NCI-H187 treated with DMSO at 0.1 percent for 48 hours (cell line): ENCODE measurements at places on chromosomes 6 and 20.

DNA sequence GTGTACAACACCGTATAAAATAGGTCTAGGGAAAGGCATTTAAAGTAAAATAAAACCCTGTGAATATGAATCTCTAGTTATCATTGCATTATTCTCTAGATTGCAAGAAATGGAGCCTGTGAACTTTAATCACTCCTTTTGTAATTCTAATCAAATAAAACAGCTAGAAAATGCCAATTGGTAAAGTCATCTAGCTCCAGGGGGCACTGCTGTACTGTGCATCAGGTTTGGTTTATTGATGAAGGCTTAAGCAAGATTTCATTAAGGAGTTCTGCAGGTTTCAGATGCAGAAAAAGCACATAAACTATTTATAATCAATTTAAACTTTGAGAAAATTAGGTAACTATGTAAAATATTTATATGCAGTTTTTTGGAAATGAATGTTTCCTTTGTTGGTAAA is 645.0 kb downstream of the PHF3 start:
- no peak for DNase-seq

DNA sequence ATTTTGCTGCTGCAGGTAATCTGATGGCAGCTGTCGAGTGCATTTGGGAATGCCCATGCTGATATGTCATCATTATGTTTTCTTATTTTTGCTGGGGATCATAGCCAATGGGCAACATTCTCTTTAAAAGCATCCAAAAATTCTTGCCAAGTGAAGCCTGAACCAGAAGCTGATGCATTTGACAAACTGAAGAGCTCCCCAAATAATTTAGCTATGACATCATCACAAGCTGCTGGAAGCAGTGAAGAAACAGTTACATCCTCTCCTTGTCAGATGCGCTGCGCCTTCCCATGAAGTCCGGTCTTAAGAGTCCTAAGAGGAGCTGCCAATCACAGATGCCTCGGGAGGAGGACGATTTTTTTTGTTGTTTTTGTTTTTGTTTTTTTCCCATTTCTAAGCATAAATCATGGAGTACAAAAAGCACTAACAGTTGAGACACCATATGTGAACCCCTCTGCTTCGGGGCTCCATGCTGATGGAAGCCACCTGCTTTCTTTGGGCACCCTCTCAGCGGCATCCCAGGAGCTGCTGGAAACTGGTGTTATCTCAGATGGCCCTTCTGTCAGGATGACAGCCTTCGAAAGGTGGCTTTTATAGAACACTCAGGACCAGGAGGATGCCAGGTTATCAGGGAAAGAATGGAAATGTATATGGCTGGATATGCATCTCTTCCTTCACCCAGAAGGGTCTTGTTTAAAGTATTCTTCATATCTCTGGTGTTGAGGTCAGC is 56.1 kb upstream of the FOXQ1 start:
- no peak for DNase-seq

DNA sequence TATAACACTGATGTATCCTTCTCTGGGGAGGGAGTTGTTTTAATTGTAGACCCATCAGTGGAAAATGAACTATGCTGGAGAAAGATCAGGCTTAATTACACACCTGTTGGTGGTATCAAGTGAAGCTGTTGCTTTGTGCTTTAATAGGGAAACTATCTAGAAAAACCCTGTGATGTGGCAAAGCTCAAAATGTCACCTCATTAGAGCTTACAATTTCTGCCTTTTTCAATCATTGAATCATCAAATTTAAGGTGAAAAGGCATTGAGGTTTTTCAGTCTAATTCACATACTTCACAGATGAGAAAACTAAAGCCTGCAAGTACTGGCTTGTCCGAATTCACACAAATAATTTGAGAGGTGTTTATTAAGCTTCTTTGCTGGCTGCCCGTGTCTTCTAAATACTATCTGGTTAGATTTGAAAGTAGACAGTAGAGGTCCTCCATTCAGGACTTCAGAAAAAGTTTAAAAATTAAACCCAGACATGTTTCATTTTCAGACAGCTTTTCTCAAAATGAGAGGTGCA is 143.3 kb upstream of the MAP3K7 start:
- DNase-seq, result no peak

DNA sequence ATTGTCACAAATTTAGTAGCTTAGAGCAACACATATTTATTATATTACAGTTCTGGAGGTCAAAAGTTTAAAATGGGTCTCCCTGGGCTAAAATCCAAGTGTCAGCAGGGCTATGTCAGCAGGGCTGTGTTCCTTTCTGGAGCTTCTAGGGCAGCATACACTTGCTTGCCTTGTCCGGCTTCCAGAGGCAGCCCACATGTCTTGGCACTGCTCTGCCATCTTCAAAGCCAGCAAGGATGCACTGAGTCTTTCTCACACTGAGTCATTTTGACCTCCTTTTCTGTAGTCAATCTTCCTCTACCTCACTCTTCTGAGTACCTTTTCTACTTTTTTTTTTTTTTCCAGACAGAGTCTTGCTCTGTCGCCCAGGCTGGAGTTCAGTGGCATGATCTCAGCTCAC is 39.0 kb downstream of the ADGRF4 start:
- no peak for DNase-seq

DNA sequence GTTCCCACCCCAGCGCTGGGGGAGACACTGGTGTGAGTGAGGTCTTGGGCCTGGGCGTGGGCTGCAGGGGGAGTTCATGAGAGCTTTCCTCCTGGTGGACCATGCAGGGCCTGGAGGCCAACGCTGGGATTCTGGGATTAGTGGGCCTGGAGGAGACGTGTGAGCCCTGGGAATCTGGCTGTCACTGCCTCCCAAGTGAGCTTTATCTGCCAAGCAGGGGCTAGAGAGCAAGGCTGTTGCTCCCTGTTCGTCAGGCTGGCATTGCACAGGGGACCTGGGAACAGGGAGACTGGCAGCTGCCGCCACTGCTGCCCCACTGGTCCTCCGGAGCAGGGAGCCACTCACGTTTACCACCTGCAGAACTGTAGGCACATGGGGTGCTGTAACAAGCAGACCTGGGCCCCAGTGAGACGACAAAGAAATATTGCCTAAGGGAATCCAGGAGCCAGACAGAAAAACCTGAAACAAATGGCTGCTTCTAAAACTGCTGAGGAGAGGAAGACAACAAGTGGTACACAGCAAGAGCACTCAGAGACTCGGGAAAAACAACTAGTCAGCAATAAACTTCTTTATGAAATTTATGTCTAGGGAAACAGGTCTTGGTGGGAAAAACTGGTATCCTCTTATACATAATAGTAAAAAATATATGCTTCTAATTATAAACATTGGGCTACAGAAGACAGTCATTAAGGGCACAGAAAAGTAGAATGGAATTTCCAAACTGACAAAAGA is 45.2 kb downstream of the PPP1R3G start:
- no peak for DNase-seq

DNA sequence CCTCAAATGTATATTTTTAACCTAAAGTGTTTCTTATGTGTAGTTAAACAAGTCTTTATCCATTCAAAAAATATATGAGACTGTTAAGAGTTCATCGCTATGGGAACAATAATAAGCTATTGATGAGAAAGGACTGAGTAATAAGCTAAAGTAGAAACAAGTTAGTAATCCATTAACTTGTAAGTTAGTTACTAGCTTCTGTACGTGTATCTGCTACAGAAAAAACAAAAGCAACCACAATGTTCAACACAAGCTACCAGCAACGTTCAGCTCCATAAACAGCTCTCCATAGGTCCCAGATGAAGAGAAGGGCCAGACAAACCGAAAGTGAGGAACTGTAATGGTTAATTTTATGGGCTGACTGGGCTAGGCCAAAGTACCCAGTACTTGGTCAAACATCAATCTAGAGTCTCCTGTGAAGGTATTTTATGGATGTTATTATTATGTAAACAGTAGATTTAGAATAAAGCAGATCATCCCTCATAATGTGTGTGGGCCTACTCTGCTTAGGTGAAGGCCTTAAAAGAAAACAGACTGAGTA is 33.8 kb upstream of the FAM135A start:
- DNase-seq, result no peak

DNA sequence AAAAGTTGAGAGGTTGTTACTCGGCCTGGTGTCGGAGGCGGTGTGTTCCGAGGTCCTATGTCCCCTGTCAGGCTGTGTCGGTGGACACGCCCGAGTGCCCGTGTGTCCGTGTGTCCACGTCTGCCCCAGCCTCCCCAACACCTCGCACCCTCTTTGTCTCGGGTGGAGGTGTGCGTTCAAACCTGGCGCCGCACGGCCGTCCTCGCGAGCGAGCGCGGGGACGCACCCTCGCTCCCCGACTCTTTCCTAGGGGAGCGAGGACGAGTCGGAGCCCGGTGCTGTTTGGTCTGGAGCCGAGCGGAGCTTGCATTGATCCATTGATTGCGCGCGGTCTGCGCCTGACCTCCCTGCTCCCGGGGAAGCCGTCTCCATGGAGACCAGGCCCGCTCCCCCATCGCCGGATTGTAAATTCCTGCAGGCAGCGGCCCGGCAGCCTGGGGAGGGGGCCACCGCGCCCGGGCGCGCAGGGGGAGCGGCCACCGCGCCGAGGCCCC is 411 bp upstream of the SCUBE3 start:
- no peak for DNase-seq

- no peak for DNase-seq
Measured at GRCh38 chr20:63289311-63290135, 3.5 kb upstream of the COL20A1 start.

DNA sequence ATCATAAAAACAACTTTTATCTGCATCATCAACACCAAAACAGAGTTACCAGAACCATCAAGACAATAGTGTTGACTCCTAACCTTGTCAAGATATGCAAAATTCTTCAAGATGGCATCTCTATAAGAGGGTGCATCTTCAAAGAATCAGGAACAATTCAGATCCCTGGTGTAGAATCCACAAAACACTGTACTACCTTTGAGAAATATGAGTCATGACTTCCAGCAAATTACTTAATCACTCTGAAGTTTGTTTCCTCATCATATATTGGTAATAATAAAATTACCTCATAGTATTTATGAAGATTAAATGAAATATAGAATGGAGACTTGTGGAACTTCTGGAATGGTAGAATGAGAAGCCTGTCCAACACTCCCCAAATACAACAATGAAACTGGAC is 221.3 kb upstream of the SUPT3H start:
- no peak for DNase-seq

DNA sequence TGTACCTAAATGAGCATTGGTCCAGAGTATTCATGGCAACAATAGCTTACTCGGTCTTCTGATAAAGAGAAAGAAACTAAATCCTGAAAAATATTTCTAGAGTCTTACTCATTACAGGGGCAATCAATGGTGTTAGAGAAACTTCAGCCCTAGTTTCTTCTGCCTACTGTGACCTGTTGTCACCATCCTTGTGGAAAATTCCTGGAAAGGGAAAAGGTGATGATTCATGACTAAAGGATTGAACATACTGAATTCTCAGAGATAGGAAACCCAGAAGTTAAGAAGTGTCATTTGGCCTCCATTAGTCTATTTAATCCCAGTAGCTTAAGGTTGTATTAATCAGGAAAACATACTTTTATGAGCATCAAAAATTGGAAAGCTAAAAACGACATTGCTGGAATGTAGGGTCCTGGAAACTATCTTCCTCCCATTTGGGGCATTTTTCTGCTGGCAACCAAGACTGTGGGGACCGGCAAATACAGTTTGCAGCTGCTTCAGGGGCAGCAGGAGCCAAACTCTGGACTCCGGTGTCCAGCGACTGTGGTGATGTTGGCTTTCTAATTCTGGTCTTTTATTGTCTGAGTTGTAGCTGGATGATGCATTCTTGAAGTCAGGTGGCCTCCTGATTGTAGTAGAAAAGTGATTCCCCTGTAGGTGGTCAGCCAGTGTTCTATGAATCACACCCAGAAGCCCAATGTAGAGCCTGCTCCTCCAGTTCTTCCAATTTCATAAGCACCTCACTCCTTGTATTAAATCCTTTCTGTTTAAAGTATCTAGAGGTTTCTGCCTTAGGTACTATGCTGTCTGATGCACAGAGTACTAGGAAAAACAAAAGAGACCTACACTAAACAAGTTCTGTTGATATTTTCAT is 67.6 kb downstream of the LCA5 start:
- no peak for DNase-seq

DNA sequence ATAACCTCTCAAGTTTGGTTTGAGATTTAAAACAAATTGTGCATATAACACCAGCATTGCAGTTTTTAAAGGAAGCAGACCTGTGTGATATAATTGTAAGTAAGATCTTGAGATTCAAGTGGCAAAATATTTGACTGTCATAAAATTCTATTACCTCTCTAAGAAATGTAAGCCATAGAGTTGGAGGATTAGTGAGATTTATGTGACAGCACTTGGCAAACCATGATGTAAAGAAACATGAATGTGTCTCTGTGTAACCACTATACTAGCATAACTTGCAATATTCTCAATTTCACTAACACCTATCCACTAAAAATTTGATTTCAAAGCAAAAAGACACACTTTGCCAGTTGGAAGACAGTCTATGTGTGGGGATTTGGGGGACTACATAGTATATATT is 190.2 kb upstream of the SSTR4 start:
- DNase-seq, result no peak

DNA sequence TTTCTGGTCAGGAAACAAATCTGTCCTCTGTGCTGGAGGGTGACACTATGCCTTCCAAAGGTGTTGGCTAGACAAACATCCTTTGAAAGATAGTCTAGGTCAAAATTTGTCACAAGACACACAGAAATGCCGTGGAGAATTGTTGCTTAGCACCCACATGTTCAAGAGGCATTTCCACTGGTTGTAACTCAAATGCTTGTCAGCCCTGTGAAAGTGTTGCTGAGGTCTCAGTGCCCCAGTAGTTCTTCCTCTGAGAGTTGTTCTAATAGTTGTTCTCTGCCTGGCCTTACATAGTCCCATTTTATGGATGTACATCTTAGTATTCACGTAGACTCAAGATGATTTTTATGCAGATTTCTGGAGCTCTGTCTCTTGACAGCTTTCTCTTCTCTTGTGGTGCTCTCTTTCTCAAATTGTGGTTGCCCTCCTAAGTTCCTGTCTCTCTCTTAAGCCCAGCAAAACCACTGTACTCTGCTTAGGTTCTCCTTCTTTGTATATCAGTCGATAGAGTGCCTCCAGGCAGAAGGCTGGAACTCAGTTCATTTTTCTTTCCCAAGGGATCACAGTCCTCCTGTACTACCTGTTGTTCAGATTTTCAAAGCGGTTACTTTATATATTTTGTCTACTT is 39.5 kb upstream of the REV3L start:
- DNase-seq, result no peak

- DNase-seq, result no peak
Measured at GRCh38 chr20:44734938-44735337, 10.7 kb upstream of the KCNK15 start.

DNA sequence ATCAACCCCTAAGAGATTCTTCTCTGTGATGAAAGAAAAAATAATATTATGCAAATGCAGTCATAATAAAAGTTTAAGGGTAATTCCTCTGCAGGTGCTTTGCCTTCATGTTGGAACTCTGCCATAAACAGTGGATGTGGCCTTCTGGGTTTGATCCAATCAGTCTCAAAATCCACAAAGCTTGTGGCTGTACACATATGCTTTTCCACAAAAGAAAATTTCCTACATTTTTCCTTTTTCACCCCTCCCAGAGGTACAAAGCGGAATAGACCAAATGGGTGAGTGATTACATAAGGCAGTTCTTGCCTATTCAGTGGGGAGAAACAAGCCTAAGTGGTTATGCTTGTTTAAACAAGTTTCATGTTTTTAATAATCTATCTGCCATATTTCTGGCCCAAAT is 16.7 kb downstream of the CALHM5 start:
- no peak for DNase-seq
